GM12878 (cell line): ENCODE measurements at places on chromosomes 12 and 14. TPM values are rescaled to one million over a fixed set of nuclear protein-coding genes. Genes with fewer than 3 reads are reported as not detected.

Gene PLBD1
- total RNA-seq: 0.28 and 0.35 TPM in 2 replicates

Gene CCDC196
- not detected in 2 replicates for total RNA-seq

Gene SLCO1B1
- not detected in 2 replicates for total RNA-seq

Gene CCDC198
- total RNA-seq: 2.5 and 2.6 TPM in 2 replicates

Gene KRT75
- not detected in 2 replicates for total RNA-seq

Gene CDH24
- 0.90 and 1.1 TPM in 2 replicates for total RNA-seq

Gene RAPGEF3
- 0.64 and 0.88 TPM in 2 replicates for total RNA-seq

Gene FAIM2
- total RNA-seq: not detected in 2 replicates

Gene ALX1
- total RNA-seq: not detected in 2 replicates

Gene MYF6
- not detected in 2 replicates for total RNA-seq

Gene GXYLT1
- total RNA-seq: 8.7 and 9.4 TPM in 2 replicates

GRCh38 chr12:95548539-95549391, 2.5 kb downstream of the USP44 start:
- DNase-seq: no peak

GRCh38 chr12:62252576-62252975, 7.6 kb upstream of the USP15 start:
- DNase-seq: no peak

DNA sequence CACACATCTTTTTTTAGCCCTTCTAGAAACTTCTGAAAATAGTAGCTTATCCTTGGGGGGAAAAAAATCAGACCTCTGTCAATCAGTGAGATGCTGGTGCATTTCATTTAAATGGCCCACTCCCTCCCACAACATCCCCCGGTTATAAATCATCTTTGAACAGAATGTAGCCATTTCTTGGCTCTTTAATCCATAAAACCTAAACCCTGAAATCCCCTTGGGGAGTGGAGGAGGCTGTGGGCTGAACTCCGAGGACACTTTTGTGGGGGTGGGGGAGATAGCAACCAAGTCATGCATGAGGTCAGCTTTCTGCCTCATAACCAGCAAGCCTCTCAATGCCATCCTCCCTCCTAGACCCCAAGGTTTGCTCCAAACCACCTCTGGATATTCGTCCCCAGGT, 21.0 kb downstream of the HRK start:
- DNase-seq: no peak

DNA sequence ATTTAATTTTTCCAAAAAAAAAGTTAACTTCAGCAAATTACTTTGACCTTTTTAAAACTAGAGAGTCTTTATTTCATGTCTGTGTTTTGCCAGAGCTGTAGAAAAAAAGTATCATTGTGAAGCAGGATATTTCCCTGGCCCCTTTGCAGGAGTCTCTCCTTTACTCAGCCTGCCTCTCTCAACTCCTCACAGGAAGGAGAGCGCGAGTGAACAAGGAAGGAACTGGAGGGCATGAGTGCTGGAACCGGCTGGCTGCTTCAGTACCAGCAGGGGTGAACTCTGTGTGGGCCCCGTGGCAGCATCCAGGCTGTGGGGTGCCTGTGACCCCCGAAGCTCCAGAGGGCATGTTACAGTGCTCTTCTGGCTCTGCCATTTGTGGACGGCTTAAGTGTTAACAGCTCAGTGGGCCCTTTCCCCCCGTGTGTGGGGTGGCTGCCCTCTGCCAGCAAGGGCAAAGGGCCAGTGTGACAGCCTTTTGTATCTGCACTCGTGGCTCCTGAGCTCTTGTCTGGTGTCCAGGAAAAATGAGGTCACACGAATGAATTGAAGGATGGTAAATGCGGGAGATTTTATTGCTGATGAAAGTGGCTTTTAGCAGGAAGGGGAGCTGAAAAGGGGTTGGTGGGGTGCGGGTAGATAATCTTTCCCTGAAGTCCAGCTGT, 76.6 kb upstream of the KCNH3 start:
- DNase-seq: no peak

- no peak for DNase-seq
Measured at GRCh38 chr12:92675092-92675865, 27.5 kb upstream of the PLEKHG7 start.

- no peak for DNase-seq
Measured at GRCh38 chr12:115394496-115395220, 710.7 kb upstream of the TBX3 start.

DNA sequence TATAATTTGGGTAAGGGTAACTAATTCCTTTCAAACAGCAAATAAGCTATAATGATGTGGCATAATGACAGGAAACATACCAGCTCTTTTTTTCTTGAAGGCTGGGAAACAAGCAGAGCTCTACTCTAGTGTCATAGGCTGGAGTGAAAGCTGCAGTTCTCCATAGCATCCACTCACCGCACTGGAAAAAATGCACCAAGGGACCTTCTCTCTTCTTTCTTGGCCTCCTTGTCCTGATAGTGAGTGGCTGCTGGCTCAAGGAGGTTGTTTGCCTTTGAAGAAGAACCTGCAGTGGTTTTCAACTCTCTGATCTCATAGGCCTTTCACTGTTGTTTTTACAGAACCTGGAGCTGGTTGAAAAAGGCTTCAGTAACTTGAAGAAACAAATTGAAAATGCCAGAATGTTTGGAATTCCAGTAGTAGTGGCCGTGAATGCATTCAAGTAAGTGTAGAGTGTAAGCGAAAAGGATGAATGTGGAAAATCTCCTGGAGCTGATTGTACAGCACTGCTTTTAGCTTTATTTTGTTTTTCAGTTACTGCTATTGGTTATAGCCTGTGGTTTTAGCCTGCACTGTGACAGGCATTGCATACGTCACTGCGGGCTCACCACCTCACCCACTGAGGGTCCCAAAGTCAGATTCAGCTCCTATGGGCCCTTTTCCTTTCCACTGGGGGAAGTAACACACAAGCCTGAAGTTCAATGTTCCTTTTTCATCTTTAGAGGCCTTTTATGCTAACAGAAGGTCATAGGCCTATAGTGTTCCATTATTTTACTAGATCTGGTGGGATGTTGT, 17.2 kb upstream of the AKAP5 start:
- no peak for DNase-seq

DNA sequence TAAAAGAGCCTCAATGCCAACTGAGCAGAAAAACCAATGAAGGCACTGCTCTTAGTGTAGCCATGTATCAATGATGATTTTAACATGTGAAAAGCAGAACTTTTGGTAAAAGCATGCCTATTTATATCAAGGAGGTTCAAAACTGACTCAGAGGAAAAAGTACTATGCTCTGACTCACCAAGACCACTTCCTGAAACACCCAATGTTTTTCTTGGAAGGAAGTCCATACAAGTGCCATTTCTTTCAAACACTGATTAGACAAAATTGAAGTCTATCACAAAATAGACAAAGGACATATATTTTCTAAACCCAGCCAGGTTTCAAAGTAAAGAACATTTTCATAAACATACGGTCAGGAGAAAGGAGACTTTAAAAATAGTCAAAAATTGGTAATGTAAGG, 88.6 kb downstream of the EPS8 start:
- DNase-seq: peak; percentile 46

DNA sequence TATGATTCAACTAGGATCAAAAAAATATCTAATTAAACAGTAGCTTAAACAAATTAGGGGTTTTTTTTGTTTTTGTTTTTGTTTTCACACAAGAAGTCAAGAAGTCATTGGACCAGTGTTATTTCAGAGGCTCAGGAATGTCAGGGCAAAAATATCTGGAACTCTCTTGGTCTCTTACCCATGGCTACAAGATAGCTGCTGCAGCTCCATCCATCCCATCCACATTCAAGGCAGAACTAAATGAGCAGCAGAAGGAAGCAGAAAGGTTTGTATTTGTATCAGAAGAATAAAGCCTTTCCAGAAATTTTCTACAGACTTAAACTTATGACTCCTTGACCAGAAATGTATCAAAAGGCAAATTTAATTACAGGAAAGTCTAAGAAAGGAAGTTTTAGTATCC, 33.8 kb upstream of the BCL2L14 start:
- no peak for DNase-seq

GRCh38 chr12:132342251-132343227, 13.2 kb upstream of the GALNT9 start:
- no peak for DNase-seq

DNA sequence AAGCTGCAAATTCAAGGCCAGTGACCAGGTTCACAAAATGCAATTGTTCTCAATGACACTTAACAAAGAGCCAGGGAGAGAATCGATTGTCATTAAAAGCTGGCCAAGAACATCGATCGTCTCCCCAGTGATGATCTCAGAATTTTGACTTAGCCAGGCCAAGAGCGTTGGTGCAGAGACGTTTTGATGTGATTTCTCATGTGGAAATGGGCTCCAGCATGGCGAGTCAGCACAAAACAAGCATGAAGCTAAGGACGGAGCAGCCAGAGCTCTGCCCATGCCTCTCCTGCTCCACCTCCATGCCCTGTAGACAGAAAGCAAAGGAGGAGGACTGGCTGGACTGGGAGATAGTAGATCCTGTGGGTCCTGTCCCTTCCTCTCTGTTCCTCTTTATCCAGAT, 270.8 kb downstream of the FOXN3 start:
- DNase-seq: no peak

DNA sequence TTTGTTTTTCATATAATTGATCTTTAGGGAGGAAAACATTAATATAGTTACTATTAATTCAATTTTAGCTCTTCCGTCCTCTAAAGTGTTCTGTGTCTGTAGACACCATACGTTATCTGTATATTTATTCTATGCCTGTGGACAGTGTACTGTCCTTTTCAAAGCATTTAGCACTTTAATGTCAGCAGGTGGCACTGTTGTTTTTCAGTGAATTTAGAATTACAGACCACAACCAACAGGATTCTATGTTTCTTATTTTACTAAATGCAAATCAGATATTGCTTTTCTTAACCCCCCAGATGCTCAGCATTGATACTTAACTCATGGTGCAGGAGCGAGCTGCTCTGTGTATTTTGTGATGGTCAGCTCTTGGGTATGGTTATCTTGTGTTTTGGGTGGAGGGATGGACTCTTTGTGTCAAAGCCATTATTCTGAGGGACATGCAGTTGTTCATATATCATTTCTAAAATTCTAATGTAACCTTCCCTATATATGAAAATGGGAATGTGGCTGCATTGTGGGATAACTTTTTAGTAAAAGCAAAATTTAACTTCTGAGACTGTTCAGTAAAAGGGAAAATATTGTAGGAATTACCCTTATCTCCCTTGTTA, 65.2 kb downstream of the PAPOLA start:
- DNase-seq: no peak

DNA sequence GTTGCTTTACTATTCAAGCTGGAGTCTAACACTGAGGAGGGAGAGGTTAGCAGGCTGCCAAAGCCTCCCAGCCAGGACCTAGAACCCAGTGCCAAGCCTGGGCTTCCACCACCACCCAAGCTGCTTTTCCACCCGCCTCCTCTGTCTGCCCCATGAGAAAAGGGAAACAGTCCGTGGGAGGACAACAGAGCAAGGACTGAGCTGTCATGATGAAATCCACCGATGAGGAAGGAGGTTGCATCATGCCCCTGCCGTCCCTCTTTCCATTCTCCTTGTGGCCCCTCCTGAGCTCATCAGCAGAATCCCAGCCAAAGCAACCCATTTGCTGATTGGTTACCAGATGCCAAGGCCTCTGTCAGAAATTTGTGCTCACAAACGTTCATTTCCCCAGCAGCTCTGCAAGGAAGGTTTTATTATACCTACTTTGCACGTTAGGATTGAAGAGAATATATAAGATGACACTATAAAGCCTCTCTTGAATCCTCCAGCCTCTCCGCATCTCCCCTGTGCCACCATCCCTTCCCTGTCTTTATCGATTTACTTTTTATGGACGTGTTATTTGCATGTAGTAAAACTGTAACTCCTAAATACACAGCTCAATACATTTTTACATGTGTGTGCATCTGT, 6.3 kb upstream of the SERPINA1 start:
- DNase-seq: no peak

DNA sequence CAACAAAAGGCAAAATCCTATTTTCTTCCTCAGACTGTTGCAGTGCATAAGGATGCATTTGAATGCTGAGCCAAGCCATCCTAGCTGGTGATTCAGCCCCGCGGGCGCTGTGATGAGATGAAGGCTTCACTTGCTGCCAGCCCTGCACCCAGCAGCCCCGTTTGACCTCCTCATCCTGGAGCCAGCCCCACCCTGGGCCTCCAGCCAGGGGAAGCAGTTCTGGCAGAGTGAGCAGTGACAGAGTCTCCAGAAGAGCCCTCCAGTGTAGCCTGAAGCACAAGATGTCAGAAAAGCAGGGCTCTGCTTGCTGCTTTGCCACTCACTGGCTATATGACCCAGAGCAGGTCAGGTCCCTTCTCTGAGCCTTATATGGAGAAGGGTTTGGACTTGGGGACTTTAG, 96.2 kb upstream of the HSPB8 start:
- DNase-seq: no peak

DNA sequence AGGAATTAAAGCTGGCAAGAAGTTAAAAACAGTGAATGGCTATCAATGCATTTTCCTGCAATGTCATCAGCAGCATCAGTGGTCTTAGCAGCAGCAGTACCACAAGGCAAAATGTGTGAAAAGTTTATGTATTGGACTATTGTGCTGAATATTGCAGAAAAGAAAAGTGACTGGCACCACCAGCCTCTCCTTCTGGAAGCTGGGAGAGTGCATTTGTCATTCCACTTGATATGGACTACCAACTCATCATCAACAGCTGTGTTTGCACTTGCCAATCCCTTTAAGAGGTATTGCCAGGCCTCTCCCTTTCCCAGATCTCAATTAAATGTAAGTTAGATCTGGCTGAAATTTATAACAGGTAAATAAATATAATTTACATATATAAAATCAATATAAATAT, 151.0 kb upstream of the GZMB start:
- no peak for DNase-seq

DNA sequence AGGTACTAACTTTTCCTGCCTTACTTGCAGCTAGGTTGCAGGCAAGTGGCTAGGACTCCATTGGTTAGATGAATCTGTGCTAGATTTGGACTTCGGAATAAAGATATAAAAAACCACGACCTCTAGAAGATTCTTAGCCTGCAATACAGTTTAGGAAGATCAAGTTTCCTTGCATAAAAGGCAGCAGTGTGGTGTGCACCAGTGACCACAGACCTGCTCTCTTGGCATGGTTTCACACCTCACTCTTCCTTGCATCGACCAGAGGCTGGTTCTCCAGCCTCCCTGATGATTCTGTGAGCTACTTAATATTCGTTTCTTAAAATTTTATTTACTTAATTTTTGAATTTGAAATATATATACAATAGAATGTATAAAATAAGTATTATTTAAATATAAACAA, 9.8 kb downstream of the KLHDC1 start:
- no peak for DNase-seq

- DNase-seq: no peak
Measured at GRCh38 chr14:92963301-92964123, 40.6 kb downstream of the CHGA start.

GRCh38 chr14:37172936-37173614, 669 bp upstream of the SLC25A21 start:
- DNase-seq: no peak

GRCh38 chr14:73761618-73762355, 47.6 kb upstream of the PNMA1 start:
- DNase-seq: no peak

GRCh38 chr14:89435892-89436656, 19.0 kb upstream of the FOXN3 start:
- no peak for DNase-seq
